ENCODE measurements at places on chromosomes 7 and 10.

DNA sequence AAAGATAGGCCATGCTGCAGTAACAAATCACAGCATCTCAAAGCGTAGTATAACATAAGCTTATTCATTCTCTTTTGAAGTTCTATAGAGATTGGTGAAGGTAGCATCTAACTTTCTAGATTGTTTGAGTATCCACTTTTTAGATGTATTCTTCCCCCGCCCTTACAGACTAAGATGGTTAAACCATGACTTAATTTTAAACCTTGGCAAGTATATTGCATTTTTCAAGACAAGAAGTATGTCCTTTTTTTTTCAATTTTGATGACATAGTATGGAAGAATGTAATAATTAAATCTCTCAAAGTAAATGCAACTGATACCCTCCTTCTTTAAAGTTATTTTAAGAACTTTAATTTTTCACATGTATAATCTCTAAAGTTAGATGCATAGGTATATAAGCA, 190.0 kb downstream of the KCND2 start:
- peak; percentile 22 for DNase-seq

GRCh38 chr7:157635148-157635500, 298.3 kb downstream of the DNAJB6 start:
- no peak for DNase-seq

- DNase-seq = no peak
Observed at GRCh38 chr10:86366033-86366901, at the start of gene GRID1. TSS of gene GRID1 (minus strand) at chr10:86366795.

DNA sequence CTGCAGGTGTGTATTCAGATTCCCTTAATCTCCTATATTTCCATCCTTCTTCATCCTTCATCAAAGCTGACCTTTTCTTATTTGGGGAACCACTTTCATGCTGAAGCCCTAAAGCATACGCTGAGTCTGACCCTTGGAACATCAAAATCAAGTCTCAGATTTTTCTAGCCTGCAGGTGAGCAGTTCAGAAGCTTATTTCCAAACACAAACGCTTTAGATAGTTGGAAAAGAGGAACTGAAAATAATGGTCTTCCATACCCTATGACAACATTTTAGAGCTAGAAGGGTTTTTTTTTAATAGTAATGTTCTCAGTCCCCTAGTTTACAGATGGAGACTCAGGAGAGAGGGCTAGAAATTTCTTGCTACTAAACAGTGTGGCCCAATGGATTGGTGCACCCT, 1.6 kb upstream of the AGK start:
- no peak for DNase-seq

DNA sequence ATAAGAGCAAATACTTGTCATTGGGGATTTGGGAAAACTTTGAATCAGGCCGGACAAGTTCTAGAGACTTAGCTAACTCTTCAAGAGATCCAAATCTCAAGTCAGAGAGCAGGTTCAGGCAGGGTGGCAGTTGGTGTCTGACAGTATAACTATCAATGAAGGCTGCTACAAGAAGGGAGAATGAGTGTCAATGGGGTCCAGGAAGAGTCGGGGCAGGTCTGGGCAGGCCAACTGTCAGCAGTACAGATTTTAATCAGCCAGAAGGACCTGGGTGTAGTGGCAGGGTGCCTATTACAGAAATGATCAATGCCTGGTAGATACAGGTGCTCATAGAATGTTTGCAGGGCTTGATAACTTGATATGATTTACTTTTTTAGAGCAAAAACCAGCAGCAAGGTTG, 751.1 kb downstream of the GRM8 start:
- no peak for DNase-seq

DNA sequence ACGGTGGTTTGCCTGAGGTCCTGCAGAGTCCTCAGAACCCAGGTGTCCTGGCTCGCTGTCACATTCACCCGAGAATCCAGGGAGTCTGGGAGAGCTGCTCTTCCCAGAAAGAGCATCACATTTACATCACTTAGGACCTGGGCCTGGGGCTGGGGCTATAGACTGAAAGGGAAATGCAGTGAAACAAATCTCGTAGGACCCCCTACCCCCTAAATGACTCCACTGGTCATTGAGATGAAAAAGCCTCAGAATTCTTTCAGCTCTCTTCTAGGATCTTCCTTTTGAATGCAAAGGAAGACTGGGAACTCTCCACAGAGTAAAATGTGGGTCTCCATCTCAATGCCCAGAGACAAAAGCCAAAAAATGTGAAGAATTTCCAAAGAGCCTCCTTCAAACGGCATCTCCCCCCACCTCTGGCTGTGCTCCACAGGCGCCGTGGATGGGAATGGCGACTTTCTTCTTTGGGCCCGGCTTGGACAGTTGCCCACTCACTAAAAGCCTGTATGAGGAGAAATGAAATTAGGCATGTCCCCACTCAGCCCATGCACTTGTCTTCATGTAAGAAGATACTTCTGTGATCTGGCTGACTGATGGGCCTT, 49.0 kb upstream of the PODXL start:
- DNase-seq = peak; percentile 59

DNA sequence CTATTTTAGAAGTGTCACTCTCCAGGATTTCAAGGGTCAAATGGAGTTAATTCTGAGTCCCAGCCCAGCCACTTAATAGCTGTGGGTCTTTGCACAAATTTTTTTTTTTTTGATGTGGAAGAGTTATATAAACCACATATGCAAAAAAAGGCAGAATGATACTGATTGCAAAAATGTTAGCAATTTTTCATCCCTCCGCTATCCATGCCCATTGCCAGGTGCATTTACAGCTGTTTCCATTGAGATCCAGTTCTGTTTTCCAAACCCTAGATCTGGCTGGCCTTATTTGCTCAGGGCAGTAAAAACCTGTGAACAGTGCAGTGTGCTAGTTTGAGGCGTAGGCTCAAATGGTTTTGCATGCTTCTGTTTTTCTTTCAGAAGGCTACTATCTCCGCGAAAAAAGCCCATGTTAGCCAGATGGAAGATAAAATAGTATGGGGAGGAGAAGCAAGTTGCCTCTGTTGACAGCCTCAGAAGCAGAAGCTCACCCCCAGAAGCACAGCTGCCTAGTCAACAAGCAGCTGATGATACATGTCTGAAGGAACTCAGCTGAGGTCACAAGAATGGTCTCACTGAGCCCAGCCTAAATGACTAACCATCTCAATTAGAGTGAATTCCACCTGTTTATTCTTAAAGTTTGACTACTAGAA, 997 bp upstream of the ZNF138 start:
- no peak for DNase-seq

DNA sequence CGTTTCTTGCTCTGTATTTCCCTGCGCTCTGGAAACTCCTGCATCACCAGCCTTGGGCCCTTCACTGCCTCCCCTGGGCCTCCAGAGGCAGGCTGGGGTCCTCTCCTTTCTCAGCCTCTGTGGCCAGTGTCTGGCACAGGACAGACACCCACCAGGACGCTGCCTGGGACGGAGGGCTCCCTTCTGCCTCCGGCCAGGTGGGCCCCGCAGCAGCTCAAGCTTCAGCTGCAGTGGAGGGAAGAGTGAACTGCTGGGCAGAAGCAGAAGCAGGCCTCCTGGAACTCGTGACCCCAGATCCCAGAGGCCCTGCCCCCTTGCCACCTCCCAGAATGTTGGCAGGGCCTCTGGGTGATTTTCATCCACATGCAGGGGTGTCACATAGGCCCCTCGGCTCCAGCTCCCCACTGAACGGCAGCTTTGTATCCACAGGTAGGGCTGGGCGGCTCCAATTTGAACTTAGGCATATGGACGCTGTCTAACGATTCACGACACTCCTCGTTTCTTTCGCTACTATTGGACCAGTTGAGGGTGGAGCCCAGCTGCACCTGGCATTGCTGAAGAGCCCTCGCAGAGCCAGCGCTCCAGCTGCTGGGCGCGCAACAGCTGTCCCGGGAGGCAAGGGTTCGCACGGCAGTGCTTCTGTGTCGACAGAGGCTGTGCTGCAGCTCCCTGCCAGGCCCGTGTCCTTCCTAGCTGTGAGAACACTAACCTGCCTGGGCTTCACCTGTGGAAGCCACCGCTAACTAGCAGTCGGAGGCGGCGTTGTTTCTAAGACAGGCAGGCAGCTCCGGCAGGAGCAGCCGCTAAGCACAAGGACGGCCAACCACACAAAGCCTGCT, 18.4 kb upstream of the GPR146 start:
- DNase-seq = no peak
